ENCODE measurements at places on chromosomes 2 and 18. TPM values are rescaled to one million over a fixed set of nuclear protein-coding genes. Genes with fewer than 3 reads are reported as not detected.

LOXL3 gene
- 9.7 TPM for total RNA-seq

CXCR2 gene
- 0.44 TPM for total RNA-seq

NEU2 gene
- not detected for total RNA-seq

ZNF407 gene
- 17.8 TPM for total RNA-seq

TAF4B gene
- 4.9 TPM for total RNA-seq

GRCh38 chr2:159256159-159256558 lies 30.3 kb downstream of the WDSUB1 start:
- DNase-seq = no peak

DNA sequence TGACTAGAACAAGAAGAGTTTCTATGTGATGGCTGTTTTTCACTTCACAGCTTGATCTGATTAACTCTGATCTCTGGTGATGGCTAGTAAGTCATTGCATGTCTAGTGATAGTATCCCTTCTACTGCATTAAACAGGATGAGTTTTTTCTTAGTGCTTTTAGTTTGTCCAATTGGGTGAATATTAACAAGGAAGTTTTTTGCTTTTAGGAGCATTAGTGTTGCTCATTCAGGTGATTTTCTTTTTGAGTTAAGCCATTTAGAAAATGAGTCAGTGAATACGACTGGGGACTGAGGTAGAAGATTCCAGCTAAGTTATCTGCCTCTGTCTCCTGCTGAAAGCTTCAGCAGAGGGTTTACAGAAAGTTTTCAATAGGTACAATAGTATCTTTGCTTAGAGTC lies 306.7 kb downstream of the PIK3C3 start:
- no peak for DNase-seq

DNA sequence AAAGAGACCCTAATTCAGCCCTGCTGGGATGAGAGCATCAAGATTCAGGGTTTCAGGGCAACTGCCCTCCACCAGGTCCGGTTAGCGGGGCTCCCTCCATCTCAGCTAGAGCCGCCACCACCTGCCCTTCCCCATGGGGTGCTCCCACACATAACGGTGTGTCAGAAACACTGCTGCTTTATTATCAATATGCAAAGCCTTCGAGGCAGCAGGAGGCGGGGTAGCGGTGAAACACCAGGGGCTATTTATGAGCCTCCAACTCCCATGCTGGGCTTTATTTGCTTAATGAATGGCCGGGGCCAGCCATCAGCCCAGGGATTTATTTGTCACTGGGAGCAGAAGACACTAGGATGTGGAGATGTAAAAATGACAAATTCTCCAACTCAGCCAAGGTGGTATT lies 109.8 kb downstream of the GALNT14 start:
- no peak for DNase-seq

DNA sequence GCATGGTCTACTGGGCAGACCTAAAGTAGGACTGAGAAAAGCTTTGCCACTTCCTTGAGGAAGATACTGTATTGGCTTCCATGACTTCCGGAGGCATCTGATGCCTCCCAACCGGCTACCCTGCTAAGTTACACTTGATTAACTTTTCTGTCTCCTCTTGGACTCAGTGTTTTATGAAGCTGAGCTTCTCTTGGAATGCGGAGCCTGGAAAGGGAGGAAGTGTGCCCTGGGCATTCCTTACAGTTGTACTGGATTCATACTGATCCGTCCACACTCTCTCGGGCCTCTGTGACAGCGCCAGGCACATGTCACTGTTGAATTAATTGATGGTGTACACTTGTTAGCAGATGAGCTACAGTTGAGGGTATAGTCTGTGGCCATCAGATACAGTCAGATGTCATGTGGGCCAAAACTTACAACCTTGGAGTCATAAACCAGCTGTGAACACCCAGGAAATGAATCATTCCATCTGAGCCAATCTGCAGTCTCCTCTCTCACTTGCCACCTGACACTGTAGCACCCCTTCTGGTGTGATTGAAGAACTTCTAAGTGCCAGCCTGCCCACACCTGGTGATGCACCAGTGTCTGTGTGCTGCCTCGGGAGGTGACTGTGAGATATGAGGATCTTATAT lies 122.5 kb downstream of the FHOD3 start:
- no peak for DNase-seq

DNA sequence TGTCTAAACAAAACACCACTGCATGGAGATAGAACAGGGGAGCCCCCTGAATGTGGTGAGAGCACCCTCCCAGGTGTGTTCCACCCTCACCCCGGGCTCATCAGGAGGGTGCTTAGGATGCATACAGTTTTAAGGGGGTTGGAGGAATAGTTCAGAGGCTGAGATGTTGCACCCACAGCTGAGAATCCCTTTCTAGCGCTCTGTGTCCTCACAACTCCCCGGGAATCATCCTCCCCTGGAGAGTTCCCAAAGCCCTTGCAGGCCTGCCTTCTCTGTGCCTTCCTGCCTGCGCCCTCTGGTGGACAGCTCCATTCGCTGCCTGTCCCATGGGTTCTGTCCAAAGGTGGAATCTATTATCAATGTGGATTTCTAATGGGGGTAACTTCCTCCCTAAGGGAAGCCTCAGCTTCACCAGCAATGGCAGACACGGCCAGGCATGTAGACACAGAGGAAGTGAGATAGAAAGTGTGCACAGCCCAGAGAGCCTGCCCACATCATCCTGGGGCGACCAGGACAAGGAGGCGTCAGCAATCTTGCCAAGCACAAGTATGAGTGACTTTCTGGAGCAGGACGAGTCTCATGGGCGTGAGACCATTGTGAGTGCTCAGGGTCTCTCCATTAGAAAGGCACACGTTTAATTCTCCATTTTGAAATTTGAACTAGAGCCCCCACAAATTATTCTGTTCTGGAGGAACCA lies 1.2 kb upstream of the UGT1A5 start:
- DNase-seq = peak; percentile 91

DNA sequence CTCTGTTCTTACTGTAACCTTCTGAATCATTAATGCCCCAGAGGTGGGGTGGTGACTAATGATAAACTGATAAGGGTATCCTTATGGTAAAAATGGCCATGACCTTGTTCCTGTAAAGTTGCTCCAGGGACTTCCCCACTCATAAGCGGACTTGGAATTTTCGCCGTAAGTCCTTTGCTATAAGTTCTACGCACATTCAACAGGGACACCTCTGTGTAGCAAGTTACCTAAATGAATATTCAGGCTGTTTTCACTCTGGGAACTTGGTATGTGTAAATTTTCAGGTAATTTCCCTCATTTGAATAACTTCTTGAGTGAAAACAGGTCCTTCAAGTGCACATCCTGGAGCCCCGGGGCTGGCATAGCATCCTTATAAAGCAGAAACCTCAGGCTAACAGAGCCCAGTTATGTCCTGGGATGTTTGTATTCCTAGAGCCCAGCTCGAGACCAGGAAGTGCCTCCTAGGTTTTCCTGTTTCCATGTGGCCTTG lies 9.4 kb upstream of the AGFG1 start:
- no peak for DNase-seq

DNA sequence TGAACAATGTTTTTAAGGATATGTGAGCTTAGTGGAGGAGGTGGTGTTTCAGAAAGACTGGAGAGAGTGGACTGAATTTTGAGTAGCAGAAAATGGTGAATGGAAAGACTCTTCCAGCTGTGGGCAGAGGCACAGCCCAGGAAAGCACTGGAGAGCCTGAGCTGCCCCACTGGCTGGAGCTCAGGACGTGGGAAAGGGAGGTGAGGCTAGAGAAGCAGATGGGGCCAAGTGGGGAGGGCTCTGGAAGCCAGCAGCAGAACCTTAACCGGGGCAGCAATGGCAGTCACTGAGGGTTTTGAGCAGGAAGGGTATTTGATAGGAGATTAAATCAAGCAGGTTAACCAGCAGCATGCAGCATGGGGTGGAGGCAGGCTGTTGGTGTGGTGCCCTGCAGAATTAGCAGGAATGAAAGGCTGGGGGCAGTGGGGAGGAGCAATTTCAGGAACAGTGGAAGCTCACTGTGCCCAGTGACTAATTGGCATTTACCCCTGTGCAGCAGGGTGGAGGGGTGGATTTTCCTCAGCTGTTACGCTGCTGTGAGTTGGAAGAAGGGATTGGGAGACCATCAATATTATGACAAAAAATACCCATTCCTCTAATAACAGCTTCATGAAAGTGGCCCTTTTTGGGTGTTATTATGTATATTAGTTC lies 136.2 kb downstream of the CERS6 start:
- DNase-seq = no peak

DNA sequence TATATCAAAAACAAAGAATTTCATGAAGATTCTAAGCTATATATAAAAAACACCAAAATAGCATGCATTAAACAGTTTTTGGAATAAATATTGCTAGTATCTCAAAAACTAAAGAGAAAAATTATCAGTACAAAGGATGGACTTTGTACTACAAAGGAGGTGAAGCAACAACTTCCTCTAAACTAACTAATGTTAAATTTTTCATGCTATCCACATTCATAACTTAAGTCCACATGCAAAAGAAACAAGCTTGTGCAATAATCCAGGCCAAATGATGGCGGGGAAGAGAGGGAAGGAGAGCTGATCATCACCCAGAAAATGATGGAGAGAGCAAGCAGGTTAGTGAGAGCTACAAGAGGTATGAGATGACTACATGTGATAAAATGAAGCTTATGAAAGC lies 70.1 kb downstream of the KIDINS220 start:
- no peak for DNase-seq

DNA sequence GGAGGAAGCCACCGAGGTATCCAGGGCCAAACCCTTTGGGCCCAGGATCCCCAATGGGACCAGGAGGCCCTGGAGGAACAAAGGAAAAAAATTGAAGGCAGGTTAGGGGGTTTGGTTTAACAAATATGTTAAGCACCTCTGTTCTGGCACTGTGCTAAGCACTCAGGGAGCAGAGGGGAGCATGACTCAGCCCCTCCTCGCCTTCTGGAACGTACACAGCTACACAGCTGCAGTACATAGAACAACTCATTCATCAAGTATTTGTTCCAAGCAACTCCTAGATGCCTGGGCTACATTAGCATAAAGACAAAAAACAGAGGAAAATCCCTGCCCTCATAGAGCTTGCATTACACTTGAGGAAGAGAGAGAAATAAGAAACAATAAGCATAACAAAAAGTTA lies 153.6 kb downstream of the COL4A4 start:
- no peak for DNase-seq

DNA sequence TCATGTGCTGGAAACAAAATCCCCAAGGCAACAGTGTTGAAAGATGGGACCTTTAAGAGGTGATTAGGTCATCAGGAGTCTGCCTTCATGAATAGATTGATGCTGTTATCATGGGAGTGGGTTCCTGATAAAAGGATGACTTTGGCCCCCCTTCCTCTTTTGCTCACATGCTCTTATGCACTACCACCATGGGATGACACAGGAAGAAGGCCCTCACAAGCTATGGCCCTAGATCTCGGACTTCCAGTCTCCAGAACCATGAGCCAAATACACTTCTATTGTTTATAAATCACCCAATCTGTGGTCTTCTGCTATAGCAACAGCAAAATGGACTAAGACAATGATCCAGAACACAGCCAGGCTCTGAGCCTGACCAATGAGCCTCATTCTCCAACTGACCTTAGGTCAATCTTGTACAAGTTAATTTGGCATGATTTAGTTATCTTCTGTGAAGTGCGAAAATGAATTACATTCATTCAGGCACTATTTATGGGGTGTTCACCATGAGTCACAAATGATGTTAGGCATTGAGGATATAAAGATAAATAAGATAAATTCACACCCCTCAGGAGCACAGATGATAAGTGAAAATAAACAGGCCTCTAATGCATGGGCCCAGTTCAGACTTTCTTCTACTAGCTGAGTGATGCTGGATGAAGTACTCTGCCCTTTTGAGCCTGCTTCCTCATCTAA lies 37.7 kb upstream of the NT5C1B start:
- DNase-seq = no peak

GRCh38 chr2:128236491-128237035 lies 82.1 kb downstream of the HS6ST1 start:
- DNase-seq = no peak

DNA sequence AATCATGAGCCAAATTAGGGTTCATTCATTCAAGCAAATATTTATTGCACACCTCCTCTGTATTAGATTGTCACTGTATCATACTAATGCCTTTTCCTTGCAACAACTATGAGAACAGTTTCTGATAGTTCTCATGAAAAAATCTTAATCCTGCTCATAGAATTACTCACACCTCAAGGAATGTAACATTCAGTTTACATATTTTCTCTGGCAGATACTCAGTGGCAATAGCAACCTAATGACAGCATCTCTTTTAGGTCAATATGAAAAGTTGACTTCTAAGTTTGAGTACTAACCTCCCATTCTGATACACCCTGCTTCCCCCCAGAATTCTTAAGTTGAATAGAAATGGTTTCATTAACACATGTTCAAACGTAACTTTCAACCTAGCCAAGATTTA lies 132.0 kb downstream of the VWC2L start:
- DNase-seq = no peak

DNA sequence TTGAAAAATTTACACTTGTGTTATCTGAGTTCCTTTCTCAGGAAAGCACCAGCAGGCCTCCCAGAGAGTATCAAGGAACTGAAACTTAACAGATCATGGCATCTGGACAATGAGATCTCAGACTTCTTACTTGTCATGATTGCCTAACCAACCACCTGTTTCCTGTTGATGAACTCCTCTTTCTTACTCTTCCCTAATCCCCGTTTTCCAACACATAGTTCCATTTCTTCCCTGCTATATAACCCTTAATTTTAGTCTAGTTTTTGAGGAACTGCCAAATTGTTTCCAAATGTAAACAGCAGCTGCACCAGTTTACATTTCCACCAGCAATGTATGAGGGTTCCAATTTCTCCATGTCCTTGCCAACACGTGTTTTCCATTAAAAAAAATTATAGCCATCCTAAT lies 6.1 kb upstream of the FAM171B start:
- DNase-seq = no peak

DNA sequence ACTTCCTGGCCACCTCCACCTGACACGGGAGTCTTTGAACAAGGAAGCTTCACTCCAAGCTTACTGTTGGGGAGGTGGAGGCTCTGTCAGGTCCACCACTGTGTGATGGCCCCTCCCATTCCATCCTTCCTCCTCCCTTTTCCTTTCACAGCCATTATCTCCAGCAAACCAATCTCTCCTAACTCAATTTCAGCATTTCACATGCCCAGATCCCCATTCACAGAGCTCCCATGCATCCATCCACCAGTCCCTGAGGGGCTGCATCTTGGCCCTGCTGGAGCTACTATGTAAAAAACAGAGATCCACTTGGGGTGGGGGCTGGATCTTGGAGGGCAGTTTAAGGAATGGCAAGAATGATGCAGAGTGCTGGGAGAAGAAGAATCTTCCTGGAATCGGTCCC lies 129.0 kb upstream of the COPS8 start:
- DNase-seq = no peak

DNA sequence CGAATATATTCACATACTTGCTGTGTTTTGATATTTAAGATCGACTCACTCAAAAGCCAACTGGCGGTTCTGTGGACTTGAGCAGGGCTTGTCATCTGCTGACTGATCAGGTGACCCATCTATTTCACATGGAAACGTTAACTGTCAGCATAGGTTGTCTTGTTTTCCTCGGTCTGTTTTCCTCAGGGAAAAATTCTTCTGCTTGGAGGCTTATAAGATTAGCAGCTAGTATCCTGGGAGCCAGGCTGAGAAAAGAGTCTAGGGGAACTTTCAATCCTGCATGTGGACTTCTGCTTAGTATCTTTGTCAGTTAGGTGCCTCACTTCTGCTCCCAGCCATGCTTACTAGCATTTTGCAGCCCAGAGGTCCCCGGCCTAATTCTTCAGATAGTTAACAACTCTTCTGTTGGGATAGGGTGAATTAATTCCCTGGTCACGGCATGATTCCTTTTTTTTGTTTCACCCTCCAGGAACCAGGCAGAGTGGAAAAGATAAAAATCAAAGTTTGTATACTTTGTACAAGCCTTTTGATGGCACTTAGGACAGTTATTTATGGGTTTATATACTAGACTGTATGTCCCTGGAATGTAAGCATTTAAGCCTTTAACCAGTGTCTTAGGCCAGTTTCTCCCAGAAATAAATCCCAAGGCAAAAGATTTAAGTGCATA lies 226.0 kb downstream of the GULP1 start:
- DNase-seq = no peak

Data from kidney (tissue), 22 donors.